ENCODE measurements at places on chromosomes 1 and 21. TPM values are rescaled to one million over a fixed set of nuclear protein-coding genes. Genes with fewer than 3 reads are reported as not detected.

SYT14 gene
- not detected for total RNA-seq

DNA sequence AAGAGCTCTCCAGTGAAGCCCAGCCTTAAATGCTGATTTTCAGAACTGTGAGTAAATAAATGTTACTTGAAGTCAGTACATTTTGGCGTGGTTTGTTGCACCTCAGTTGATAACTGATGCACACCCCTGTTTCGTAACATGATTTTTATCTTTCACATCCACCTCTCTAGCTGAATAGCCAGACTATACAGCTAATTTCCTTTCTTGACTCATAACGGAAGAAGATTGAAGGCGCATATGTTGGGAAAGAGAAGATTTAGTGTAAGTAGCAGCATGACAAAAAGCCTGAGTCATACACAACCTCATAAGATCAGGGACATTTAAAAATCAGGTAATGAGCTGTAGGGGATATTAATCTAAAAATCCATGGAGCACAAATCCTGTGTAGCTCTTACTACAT, 716.2 kb upstream of the ZP4 start:
- no peak for DNase-seq

GRCh38 chr1:239987103-239987745, 104.5 kb upstream of the FMN2 start:
- no peak for DNase-seq

DNA sequence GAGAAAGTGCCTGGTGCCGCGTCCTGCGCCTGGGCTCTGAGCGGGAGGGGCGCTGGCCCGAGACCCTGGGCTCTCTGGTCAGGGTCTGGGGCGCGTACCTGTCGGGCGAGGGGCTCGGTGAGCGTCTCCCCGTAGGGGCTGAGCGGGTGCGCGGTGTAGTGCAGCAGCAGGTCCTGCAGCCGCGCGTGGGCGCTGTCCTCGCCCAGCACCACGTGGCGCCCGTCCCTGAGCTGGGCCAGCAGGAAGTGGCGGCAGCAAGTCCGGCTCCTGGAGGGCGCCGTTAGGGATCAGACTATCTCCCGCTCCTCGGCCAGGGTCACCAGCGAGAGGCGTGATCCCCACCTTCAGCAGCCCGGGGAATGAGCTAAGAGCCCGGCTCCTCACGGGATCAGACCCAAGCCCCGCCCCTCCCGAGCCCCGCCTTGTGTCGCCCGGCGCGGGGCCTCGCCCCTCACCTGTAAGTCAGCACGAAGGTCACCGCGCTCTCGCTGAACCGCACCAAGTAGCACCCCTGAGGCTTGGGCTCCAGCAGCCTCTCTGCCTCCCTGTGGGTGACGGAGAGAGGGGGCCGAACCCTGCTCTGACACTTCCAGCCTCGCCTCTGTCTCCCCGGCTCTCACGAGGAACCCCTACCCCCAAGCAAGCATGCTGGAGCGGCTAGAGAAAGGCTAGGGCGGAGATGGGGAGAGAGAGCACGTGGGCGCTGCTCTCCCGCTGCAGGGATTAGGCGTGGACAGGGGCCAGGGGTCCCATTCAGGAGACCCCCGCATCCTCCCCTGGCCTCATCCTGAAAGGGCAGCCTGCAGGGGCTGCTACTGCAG, 2.7 kb downstream of the SH2D2A start:
- DNase-seq, result peak; percentile 89

DNA sequence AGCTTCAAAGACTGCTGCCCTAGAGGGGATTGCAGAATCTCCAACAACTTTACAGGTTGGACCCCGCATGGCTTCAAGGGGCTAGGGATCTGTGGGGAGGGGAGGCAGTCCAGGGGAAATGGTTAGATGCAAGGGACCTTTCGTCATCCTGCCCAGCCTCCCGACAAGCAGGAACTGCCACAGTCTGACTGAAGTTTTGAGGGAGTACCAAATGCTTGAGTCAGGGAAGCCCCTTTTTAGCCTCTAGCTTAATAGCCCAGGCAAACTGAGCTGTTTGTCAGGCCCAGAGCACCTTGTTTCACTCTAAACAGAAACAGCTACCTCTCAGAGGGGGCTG, 1.1 kb downstream of the TOR3A start:
- no peak for DNase-seq

GRCh38 chr1:6177681-6178380, 2.3 kb downstream of the CHD5 start:
- no peak for DNase-seq
